AG08396 (cell line): ENCODE measurements at places on chromosomes 4 and X.
A peak's percentile ranks its signal among the peaks of the same experiment; 100 is the strongest.

GRCh38 chrX:150197388-150197787 is 165.7 kb upstream of the MAMLD1 start:
- no peak for DNase-seq

GRCh38 chrX:153800746-153801145 is 6.3 kb downstream of the SSR4 start:
- no peak for DNase-seq

DNA sequence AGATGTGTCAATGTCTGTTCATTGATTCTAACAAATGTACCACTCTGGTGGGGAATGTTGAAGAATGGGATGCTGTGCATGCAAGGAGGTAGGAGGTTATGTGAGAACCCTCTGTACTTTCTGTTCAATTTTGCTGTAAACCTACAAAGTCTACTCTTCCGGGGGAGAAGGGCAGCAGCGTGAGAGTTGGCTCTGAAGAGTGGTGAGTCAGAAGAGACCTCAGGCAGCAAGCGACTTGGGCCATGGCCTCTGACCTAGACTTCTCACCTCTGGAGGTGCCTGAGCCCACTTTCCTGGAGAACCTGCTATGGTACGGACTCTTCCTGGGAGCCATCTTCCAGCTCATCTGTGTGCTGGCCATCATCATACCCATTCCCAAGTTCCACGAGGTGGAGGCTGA is 26.7 kb downstream of the MANBA start:
- no peak for DNase-seq

DNA sequence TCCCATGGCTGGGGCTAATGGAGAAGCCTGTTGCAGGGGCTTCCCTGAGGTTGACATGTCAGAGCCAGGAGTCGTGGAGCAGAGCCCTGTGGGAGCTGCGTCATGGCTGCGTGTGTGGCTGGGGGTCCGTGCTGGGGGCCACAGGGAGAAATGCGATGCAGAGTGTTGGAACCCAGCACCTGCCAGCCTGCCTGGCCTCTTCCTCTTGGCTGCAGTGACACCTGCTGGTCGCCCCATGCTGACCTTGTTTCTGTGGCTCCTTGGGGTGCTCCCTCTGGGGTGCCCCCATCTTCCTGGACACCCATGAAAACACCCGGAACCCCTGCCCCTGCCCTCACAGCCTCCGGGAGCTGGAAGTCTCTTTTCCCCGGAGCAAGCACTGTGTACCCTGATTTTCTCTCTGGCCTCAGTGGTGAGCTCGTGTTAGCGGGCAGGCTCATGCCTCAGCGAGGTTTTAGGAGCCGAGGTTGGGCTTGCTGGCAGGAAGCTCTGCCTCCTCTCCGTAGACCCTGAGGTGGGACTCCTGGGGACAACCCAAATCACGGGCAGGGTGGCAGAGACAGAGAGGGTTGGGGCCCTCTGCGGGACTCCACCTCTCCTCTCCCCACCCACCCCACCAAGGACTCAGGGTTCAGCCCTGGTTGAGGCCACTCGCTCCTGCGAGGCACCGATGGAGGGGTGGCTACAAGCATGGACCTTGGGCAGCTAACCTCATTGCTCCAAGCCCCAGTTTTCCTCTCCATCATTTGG is 103.7 kb downstream of the SORCS2 start:
- DNase-seq, result peak; percentile 75

- no peak for DNase-seq
Measured at GRCh38 chrX:38807873-38808272, 6.6 kb downstream of the MID1IP1 start.

DNA sequence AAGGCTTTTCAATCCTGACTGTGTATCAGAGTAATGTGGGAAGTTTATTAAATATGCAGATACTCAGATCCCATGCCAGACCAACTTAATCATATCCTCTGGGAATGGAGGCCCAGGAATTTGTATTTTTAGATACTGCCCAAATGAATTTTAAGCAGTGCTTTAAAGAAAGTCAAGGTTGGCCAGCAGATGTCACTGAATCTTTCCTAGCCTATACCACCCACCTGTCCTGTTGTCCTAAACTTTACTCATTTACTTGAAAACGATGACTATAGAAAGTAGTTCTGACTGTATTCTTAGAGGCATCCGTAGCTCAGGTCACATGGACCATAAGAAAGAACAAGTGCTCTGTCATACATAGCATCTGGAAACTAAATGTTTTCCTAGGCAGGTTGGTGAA is 79.9 kb downstream of the AMOT start:
- peak; percentile 5 for DNase-seq

- no peak for DNase-seq
Measured at GRCh38 chrX:103431316-103431715, 55.0 kb downstream of the BEX3 start.

- no peak for DNase-seq
Measured at GRCh38 chrX:2334237-2334636, 166.5 kb downstream of the DHRSX start.

GRCh38 chrX:107684956-107685385 is 56.7 kb downstream of the PRPS1 start:
- DNase-seq, result no peak

- DNase-seq, result no peak
Measured at GRCh38 chr4:87916626-87917025, 58.9 kb upstream of the SPP1 start.

GRCh38 chr4:105556206-105556605 is 3.8 kb downstream of the ARHGEF38 start:
- no peak for DNase-seq

DNA sequence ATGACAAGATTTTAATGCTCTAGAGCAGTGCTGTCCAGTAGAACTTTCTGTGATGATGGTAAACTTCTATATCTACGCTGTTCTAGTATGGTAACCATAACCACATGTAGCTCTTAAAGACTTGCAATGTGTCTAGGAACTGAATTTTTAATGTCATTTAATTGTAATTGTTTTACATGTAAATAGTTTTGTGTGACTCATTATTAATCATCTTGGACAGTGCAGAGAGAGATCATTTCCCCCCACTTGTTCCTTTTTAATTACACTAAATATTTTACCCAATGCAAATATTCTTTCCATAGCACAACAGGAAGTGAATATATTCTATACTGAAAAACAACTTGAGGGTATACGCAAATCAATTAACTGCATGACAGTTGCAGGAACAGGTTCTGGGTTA is 5.8 kb downstream of the ATG4A start:
- no peak for DNase-seq

- no peak for DNase-seq
Measured at GRCh38 chr4:28167411-28167810, 1306.8 kb downstream of the STIM2 start.

- DNase-seq, result no peak
Measured at GRCh38 chr4:152927737-152928136, 8.4 kb upstream of the FHDC1 start.

DNA sequence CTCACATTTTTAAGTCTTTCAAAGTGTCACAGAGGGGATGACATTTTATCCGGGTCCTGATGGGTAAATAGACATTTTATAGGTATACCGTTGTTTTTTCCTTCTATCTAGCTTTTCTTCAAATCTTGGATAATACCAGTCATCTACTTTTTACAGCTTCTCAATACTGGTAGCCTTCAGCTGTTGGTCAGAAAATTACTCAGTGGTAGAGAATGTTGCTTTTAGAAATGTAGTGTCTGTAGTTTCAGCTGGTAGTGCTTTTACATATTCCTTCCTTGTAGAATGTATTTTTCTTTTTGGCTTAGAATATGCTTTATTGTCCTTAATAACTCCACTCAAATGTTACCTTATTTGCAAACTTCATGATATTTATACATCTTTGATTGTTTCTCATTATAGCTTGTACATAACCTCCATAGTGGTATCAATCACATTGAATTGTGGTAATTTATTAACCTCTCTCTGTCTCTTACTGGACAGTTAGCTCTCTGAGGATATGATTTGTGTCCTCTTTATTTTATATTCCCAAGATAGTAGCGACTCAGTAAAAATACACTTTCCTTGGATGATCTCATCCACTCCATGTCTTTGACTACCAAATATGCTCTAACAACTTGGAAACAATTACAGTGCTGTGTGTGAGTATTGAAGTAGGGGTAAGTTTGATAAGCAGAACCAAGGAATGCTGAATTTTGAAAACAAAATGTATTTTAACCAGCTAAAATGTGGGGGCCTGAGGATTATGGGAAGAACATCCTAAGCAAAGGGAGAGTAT is 53.8 kb downstream of the RAP1GDS1 start:
- DNase-seq, result peak; percentile 10

DNA sequence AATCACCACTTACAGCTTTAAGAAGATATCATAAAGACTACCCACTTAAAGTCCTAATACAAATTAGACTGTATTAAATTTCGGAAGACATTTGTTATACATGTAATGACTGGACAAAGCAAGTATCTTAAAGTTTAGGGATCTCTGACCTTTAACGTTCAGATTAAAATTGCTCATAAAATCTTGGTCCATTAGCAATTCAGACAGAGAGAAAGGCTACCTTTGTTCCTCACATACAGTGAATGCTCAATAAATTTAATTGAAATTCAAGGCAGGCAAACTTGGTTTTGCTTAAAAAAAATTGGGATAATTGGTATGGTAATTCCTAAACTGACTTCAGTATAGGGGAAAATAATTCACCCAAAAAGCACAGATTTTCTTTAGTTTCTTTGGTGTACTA is 285.9 kb upstream of the EMCN start:
- DNase-seq, result no peak

GRCh38 chrX:15939737-15940136 is 85.1 kb upstream of the AP1S2 start:
- no peak for DNase-seq

DNA sequence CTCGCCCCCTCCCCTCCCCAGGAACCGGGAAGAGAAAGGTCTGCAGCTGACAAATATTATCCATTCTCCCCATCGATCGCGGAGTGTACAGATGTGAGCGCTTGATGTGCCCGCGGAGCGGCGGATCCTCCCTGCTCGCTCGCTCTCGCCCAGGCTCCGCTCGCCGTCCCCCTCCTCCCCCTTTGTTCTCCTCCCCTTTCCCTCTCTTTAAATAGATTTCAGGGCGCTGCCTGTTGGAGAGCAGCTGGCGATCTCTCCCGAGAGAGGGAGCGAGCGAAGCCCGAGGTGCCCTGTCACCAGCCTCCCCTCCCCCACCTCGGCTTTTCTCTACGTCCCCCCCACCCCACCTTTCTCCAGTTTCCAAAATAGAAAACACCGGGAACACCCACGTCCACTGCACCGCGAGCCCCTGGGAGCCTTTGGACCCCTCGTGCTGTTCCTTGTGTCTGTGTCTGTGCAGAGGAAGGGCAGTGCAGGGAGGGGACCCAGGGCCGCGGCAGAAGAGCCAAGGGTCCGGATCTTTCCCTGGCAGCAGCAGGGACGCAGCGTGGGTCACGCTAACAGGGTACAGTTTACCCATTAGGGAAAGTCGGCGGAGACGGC is 56.6 kb upstream of the BCOR start:
- DNase-seq, result peak; percentile 63

DNA sequence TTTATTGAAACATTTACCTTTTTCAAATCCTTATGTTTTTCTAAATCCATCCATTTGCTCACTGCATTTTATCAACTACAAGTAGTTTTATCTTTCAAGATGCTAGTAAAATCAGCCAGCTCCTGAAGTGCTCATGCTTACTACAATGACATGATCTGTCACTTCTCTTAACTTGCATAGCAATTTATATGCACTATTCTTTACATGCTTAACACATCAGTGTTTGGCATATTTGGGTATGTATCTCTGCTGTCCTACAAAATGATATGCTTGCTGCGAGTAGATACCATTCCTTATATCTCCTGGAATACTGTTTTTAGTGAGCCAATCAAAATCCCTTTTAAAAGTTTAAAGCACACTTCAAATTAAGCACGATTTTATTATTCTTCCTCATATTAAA is 2726.8 kb downstream of the PCDH7 start:
- no peak for DNase-seq

- DNase-seq, result no peak
Measured at GRCh38 chrX:57822398-57822797, 87.9 kb downstream of the ZXDA start.

DNA sequence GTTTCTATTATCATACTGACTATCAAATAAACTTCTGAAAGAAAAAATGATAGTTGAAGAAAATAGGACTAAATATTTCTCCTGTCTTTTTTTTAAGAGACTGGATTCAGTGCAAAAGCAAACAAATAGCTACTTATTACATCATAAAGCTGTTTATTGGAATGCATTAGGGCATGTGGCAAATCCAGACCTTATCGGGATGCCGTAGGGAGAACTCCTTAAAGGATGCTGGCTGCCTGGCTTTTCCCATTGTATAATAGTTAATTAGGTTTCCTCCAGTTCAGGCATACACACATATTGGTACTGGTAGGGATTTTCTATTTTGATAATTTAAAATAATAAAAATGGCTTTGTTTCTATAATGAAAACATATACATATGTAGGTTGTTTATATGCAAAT is 539.3 kb upstream of the ATOH1 start:
- no peak for DNase-seq
